NCI-H2227 treated with DMSO at 0.1 percent for 48 hours (cell line): ENCODE measurements at places on chromosomes 5 and 9.

DNA sequence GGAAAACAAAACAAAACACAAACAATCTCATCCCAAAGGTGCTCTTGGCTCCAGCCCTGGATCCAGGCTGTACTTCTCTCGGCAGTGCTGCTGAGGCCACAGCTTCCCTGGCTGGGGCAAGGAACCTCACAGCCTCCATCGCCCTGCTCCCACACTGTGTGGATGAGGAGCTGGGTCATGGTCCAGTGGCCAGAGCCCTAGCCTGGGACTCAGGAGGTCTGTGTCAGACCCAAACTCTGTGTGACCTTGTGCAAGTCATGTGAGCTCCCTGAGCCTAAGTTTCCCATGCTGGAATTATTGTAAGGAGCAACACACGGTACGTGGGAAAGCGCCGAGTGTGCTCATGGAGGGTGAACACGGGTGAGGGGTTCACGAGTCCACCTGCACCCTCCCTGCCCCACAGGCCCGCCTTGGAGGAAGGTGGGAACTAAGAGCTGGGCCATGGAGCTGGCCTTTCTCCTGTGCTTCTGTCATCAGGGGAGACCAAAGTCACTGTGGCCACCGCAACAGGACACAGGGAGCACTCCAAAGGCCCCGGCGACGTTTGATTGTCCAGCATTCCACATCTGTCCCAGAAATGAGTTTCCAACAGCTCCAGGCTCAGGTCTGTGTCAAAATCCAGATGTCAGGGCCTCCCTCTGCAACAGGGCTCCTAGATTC is 26.2 kb upstream of the SMU1 start:
- DNase-seq = no peak

DNA sequence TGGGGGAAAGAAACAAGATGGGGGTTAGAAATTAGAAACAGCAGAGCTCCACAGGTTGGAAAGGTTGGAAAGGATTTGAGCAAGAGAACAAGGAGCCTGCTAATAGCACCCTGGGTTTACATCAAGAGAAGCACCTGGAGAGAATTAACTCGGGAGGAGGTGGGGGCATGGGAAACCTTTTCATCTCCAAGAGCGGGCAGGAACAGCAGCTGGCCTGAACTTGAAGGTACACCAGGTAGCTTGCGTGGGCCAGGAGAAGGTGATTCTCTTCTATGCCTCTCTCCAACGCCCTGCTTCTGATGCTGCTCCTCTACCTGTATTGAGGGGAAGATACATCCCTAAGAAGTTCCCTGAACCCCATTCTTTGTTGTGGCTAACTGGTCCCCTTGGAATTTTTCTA is 37.1 kb upstream of the GLRX start:
- no peak for DNase-seq

DNA sequence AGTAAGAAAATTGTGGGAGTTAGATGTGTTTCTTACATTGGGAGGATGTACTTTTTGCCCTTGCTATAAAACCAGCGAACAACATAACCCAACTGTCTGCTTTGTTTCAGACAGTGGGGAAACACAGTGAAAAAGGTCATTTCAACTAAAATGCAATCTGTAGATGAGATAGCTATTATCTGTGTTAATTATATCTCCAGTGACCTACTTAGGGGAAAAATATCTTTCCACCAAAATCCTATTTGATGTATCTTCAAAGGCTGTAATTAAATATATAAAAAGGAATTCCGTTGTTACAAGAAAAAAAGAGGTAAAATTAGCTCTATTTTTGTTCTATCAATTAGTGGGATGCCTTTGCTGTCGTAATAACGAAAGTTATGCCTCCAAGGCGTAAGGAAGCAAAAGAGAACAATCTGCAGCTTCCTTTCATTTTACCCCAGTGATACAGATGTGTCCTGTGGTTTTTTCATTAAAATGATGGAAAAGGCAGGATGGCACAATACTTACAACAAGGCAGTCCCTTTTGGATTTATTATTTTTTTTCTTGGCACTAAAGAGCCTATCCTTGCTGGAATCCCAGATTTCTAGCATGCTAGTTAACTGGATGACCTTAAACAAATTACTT is 100.9 kb downstream of the GNA14 start:
- DNase-seq = no peak

- no peak for DNase-seq
Observed at GRCh38 chr9:14337615-14338014, 23.7 kb upstream of the NFIB start.

GRCh38 chr5:154228696-154229095 is 38.2 kb downstream of the GALNT10 start:
- DNase-seq = no peak

GRCh38 chr5:65255294-65255693 is 226.4 kb downstream of the ADAMTS6 start:
- no peak for DNase-seq

DNA sequence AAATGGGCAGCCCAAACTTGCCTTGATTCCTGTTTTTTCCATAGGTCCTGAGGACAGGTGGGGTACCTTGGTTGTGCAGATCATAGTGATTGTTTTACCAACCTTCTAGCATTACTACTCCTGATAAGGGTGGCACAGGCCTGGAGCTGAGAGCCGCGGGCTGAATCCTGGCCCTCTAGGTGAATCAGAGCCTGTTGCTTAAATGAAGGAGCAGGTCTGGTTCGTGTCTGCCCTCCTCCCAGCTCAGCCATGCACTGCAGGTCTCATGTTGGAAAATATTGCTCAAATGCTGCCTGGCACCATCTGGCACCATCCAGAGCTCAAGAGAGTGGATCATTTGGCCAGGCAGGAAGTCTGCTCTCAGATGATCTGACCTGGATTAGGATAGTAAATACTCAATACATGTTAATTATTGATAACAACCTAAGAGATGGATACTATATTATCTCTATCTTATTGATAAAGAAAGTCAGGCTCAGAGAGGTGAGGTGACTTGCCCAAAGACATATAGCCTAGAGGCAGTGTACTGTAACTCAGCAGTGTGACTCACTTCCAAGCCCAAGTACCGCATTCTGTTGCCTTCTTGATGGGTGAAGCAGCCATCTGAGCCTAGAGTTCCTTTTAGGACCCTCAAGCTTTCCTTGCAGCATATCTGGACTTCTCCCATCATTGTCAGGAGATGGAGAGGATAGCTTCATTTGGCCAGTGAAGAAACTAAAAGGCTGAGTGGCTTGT is 104.3 kb upstream of the PITX1 start:
- no peak for DNase-seq

DNA sequence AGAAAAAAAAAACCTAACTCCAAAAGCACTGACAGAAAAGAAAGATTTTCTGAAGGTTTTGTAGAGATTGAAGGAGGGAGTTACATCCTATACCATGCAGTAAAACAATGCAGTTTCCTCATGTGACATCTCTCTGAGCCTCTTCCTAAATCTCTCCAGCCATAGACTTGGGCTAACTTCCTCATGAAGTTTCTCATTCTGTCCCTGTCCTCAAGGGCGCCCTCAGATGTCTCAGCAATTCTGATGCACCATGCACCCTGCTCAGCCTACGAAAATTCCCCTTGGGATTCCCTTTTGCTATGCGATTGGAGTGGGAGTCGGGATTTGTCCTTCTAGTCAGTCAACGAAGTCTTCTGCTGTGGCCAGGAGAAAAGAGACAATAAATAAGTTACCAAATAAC is 68.9 kb downstream of the FAT2 start:
- DNase-seq = no peak

GRCh38 chr9:137299938-137300337 is 2.1 kb downstream of the NRARP start:
- DNase-seq = peak; percentile 5

DNA sequence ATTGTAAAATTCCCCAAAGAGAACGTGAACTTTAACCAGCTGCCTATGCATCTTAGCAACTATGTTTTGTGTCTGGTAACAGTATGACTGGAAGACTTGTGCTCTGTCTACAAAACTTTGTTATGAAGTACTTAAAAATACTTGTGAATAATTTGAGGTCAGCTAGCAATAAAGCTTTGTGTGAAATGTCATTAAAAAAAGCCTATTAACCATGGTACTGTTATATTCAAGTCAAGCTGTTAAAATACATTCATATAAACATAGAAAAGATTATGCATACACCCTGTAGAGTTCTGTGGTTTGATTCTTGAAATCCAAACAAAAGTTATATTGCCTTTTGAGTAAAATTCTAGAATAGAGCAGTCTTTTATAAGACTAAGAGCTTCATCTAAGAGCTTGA is 60.1 kb downstream of the VCAN start:
- DNase-seq = no peak

- DNase-seq = no peak
Observed at GRCh38 chr5:127013407-127013806, 17.0 kb downstream of the MARCHF3 start.

DNA sequence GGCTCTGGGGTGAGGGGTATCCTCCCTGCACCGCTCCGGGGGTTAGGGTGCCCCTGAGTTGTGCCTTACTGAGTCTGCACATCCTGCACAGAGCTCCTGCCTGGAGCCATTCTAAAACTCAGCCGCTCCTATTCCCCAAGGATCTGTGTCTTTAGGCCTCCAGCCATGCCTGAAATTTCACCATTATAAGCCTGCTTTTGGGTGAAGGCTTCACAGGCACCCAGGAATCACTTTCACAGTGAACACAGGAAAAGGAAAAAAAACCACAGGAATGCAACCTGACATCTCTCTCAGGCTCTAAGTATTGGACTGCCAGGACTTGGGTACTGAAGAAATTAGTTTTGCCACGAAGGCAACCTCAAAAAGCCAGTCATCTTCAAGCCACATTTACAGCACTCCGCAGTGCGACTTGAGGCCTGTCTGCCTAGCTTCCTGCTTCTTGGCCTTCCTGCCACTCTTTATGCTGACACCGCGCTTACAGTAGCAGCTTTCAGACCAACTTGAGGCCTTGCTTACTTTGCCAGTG is 30.9 kb downstream of the GALNT10 start:
- no peak for DNase-seq

- DNase-seq = no peak
Observed at GRCh38 chr9:127204771-127205470, 59.7 kb upstream of the GARNL3 start.

- no peak for DNase-seq
Observed at GRCh38 chr5:165305596-165305995, 1800.2 kb downstream of the MAT2B start.

GRCh38 chr5:163079618-163080017 is 357.8 kb upstream of the CCNG1 start:
- DNase-seq = no peak

GRCh38 chr9:114408645-114409044 is 20.9 kb upstream of the AKNA start:
- DNase-seq = no peak

GRCh38 chr5:180103487-180104167 is 32.1 kb upstream of the RNF130 start:
- no peak for DNase-seq

DNA sequence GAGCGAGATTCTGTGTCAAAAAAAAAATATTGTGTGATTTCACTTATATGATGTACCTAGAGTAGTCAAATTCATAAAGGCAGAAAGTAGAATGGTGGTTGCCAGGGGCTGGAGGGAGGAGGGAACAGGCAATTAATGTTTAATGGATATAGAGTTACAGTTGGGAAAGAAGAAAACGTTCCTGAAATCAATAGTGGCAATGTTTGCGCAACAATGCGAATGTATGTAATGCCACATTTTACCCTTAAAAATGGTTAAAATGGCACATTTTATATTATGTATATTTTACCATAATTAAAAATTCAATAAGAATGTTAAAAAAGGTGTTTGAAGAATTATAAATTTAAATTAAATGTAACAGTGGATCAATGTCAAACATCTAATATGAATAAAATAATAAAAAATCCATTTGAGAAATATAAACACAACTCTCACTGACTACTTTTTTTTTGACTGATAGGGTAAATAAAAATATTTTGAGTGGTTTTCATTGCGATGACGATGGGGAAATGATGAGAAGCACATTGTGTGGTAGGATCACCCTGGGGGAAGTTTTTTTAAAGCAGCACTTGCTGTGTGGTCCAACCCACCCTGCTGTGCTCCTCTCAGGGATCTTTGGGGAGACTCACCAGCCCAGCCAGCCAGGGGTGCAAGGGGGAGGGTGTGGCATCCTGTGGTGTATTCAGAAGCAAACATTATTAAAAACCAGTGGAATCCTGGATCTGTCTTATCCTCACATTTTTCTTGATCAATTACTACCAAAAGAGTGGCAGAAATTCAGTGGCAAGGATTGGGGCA is 4.3 kb downstream of the FYB1 start:
- no peak for DNase-seq

DNA sequence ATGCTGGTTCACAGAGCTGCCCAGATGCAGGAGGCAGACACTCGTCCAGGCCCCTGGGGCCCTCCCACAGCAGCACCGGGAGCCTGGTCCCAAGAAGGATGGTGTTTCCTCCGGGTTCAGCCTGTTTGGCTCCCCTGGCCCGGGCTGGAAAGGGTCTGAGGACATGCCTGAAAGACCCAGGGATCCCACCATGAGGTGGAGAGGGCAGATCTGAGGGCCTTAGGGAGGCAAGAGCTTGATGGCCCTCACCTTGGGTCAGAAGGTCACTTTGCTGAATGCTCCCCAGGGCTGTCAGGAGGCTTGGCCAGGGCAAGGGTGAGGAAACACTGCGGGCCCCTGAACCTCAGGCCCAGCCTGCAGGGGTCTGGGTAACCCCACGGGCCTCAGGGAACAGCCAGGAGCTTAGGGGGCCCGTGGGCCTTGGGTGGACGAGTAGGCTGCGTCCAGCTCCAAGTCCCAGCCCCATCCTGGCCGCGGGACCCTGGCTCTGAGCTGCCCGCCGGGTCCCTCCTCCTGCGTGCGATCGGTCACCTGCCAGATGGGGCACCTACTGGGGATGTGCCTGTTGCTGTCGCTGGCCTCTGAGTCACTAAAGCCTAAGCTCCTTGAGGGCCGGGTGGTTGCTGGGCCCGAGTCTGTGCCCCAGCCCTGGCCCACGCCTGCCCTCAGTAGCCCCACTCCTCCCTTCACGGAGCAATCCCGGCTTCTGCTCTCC is 106.2 kb downstream of the ZNF354C start:
- DNase-seq = no peak

GRCh38 chr5:91641730-91642350 is 258.7 kb upstream of the ARRDC3 start:
- peak; percentile 47 for DNase-seq

DNA sequence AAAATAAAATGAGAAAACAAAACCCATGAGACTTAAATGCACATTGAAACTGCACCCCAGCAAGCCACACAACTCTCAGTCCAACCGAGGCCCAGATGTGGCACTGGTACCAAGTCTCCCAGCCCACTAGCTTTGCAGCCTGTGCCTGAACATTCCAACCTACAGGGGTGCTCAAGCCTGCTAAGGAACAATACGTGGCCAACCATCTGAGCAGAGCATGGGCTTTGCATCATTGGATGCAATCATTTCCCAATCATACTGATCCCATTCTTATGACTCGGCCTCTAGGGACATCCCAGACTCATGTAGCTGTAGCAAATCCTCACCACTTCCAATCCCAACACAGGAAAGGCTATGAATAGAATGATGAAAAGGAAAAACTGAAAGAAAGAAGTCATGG is 297.2 kb downstream of the SPOCK1 start:
- no peak for DNase-seq

DNA sequence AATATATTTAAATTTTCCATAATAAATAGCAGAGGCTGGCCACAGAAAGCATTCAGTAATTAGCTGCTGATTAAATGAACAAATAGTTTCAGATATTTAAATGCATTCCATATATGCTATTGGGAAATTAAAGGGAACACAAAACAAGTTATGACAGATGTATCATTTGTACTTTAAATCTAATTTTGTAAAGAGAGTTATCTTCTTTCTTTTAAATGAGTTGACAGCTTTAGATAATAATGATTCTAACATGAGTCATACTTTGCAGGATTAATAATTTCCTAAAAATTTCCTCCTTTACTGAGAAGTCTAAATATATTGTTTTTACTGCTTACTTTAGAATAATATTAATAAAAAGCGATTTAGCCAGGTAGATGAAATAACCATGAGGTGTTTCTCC is 320.1 kb downstream of the ADAMTS6 start:
- no peak for DNase-seq
